ENCODE measurements at places on chromosomes 5 and 9. TPM values are rescaled to one million over a fixed set of nuclear protein-coding genes. Genes with fewer than 3 reads are reported as not detected.

- no peaks in the 10 kb centered on the region for H3K4me1 ChIP-seq
- peak; percentile 52 for DNase-seq
- H3K27me3 ChIP-seq: no peaks in the 10 kb centered on the region
Measured at GRCh38 chr5:119031905-119032304, 39.0 kb upstream of the DMXL1 start.

Gene DNAH5
- total RNA-seq: 0.57 TPM

- H3K4me1 ChIP-seq: no peaks in the 10 kb centered on the region
- H3K36me3 ChIP-seq: no peaks in the 10 kb centered on the region
- H3K27ac ChIP-seq: no peak overlapping the region
Measured at GRCh38 chr9:121676926-121677325, 25.5 kb downstream of the DAB2IP start.

GRCh38 chr5:68745448-68745847 lies 348.4 kb upstream of the SLC30A5 start:
- H3K4me1 ChIP-seq: no peaks in the 10 kb centered on the region
- H3K27me3 ChIP-seq: no peaks in the 10 kb centered on the region
- no peak overlapping the region for H3K4me3 ChIP-seq

DNA sequence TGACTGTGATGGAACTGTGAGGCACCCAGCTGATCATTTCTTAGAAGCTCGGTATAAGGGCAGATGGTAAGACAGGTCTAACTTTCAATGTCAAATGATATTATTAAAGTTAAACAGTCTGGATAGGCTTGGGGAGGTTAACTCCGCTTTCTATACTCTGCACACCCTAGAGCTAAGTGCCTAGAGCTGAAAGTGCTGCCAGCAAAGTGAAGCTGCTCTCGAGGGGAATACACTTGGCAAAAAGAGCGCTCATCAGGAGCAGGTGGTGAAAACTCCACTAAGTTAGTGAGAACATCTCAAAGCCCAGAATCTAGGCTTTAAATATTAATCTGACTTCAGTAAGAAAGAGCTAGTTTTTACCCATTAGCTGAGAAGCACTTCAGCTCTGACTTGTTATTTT lies 349.6 kb upstream of the SLC30A5 start:
- no peaks in the 10 kb centered on the region for H3K27me3 ChIP-seq
- H3K27ac ChIP-seq: no peak overlapping the region
- DNase-seq: no peak
- H3K4me1 ChIP-seq: no peaks in the 10 kb centered on the region
- no peak overlapping the region for H3K4me3 ChIP-seq

DNA sequence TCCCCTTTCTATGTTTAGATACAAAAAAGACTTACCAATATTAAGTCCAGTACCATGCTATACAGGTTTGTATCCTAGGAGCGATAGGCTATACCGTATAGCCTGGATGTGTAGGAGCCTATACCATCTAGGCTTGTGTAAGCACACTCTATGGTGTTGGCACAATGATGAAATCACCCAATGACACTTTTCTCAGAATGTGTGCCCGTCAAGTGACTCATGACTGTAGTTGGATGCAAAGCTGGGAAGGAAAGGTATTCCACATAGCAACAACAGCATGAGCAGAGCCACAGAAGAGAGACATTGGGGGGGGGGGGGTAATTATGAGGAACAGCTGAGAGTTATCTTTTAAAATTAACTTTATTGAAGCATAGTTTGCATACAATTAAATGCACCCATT lies 63.2 kb downstream of the TTLL11 start:
- DNase-seq: no peak
- H3K27ac ChIP-seq: no peak overlapping the region
- H3K27me3 ChIP-seq: no peaks in the 10 kb centered on the region
- peaks cover 2% of the 10 kb centered on the region for H3K36me3 ChIP-seq

Gene SNX2
- total RNA-seq: 93.8 TPM

DNA sequence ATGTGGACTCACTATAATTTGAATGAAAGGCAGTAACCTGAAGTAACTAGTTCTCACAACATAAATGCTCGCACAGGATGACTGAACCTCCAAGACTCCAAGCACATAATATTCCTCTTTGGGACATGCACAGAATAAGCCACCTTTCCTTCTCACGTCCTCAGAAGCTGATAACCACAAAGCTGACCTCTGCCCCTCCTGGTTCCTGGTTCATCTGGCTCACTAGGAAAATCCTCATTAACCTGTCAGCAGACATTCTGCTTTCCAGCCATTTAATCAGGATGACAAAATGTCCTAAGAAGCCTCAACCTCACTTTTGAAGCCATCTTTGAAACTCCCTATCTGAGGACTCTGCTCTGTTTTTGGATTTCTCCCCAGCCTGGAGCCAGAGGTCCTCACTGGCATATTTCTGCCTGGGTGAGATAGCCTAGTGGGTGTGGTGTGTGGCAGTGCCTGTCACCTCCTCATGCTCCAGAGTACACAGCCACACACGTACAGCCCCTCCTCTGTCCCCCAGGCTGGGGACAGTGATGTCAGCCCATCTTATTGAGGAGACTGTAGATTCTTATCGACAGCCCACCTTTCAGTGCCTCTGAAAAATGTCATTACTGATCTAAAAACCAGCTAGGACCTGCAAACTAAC lies 10.3 kb downstream of the ANKH start:
- H3K27me3 ChIP-seq: no peaks in the 10 kb centered on the region
- H3K36me3 ChIP-seq: no peaks in the 10 kb centered on the region
- peak overlapping the region; percentile 57 for H3K27ac ChIP-seq
- H3K4me3 ChIP-seq: no peak overlapping the region
- peaks cover 14% of the 10 kb centered on the region for H3K4me1 ChIP-seq

Gene HIGD2A
- total RNA-seq: 46.8 TPM

GRCh38 chr5:168438349-168438748 lies 47.9 kb upstream of the RARS1 start:
- no peaks in the 10 kb centered on the region for H3K36me3 ChIP-seq
- no peaks in the 10 kb centered on the region for H3K27me3 ChIP-seq
- H3K27ac ChIP-seq: no peak overlapping the region
- H3K4me1 ChIP-seq: no peaks in the 10 kb centered on the region
- no peak overlapping the region for H3K4me3 ChIP-seq

DNA sequence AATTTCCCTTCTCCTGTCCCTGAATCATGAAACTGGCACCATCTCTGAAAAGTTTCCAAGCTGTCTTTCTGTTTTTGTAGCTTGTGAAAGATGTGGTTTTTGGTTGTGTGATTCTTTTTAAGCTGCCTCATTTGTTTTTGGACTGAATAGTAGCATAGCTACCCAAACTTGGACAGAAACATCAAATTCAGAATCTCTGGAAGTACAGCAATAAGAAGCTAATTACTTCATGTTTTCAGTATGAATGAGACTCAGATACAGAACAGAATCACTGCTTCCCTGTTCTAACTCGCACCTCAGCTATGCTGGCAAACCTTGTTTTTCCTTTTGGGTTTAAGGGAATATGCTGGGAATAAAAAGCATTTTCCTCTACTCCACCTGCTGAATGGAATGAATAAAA lies 101.0 kb downstream of the FGF1 start:
- H3K4me1 ChIP-seq: no peaks in the 10 kb centered on the region
- H3K36me3 ChIP-seq: no peaks in the 10 kb centered on the region
- H3K27ac ChIP-seq: peak overlapping the region; percentile 33
- no peaks in the 10 kb centered on the region for H3K27me3 ChIP-seq
- no peak for DNase-seq

Gene RNF224
- total RNA-seq: not detected

Measured in aorta (tissue), 5 donors.